Inflammatory macrophage treated with lipopolysaccharide for 1 hour (primary cell): ENCODE measurements at places on chromosomes 5 and 9.
A peak's percentile ranks its signal among the peaks of the same experiment; 100 is the strongest.

DNA sequence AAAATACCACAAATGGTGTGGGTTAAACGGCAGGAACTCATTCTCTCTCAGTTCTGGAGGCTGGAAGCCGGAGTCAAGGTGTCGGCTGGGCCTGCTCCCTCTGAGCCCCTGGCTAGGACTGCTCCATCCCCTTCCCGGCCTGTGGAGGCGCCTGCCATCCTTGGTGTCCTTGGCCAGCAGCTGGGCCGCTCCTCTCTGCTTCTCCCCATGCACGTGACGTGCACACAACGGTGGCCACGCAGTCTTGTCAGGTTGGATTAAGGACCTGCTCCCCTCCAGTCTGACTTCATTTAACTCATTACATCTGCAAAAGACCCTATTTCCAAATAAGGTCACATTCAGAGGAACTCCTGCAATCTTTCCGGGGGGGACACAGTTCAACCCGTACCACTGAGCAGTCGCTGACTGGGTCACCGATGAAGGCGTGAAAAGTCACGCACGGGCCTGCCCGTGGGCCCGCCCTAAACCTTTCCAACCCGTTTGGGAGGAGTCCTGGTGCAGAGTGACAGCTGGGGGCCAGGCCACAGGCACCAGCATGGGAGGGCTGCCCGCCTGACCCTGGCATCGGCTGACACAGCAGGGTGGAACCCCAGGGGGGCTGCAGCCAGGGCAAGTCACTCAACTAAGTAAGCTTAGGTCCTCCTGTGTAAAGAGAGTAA, 135.2 kb downstream of the COL23A1 start:
- DNase-seq = no peak

- no peak for DNase-seq
Observed at GRCh38 chr5:32869216-32869615, 158.1 kb downstream of the NPR3 start.

DNA sequence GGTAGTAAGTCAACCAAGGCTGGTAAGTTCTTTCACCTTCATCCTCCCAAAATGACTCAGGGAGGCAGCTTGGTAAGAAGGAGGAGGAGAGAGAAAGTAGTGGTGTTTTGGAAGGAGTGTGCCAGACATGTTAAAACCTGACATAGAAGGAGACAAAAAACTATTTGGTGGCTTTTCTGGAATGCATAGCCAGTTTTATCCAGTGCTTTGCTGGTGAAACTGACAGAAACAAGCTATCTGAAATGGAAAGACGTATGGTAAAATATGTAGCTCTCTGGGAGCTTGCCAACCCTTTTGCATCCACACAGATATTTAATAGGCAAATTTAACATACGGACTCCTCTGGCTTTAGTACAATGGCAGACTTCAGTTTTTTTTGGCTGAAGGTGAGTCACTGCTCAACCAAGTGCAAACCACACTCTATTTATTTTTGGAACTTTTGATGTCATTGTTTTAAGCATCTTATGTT, 45.4 kb downstream of the RAB14 start:
- DNase-seq = no peak

- no peak for DNase-seq
Observed at GRCh38 chr5:28603869-28604268, 1565.5 kb upstream of the CDH9 start.

- DNase-seq = no peak
Observed at GRCh38 chr5:138330813-138331448, 673 bp downstream of the CDC25C start.

GRCh38 chr5:2204366-2205184, 321.9 kb upstream of the IRX4 start:
- DNase-seq = no peak

DNA sequence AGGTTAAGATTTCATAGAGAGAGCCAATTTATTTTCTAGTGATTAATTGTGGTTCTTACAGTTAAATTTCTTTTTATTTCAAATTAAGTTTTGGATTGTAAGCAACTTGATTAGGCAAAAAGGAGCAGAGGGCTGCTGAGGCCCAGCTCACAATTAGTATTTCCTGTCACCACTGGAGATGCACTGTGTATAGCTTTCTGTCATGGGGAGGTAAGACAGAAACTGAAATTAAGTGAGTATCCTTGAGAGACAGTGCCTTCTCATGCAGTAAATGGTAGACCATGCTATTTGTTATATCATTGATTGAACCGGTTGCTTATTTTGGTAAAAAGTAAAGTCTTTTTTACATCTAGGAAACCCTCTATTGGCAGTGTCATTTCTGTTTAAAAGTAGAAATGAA, 190.7 kb downstream of the CCDC171 start:
- DNase-seq = no peak

GRCh38 chr5:127746756-127747155, 43.6 kb downstream of the CCDC192 start:
- no peak for DNase-seq

GRCh38 chr5:174724484-174725260, at the start of gene MSX2:
MSX2 (plus strand) TSS chr5:174724582; CDS start chr5:174724660, 78 bp downstream.
- peak; percentile 9 for DNase-seq

GRCh38 chr9:76366275-76366674, 28.0 kb downstream of the RFK start:
- DNase-seq = no peak

GRCh38 chr9:76751001-76751400, 13.2 kb upstream of the PCA3 start:
- no peak for DNase-seq

DNA sequence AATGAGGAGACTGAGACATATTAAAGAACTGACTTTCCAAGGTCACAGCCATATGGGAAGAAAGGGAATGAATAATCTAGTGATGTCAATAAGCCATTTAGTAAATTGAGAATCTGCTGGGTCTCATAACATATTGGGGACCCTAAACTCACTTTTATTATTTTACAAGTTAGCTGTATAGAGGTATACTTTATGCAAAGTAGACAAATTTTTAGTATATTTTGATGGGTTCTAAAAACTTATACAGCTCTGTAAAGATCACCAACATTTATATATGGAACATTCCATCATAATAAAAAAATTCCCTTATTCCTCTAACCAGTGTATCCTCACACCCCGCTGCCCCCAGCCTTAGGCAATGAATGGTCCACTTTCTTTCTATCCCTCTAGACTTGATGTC, 35.7 kb upstream of the ZNF510 start:
- DNase-seq = no peak

GRCh38 chr9:29730163-29730562, 2156.9 kb upstream of the C9orf72 start:
- no peak for DNase-seq

- DNase-seq = no peak
Observed at GRCh38 chr5:64273276-64273675, 107.6 kb downstream of the RNF180 start.

DNA sequence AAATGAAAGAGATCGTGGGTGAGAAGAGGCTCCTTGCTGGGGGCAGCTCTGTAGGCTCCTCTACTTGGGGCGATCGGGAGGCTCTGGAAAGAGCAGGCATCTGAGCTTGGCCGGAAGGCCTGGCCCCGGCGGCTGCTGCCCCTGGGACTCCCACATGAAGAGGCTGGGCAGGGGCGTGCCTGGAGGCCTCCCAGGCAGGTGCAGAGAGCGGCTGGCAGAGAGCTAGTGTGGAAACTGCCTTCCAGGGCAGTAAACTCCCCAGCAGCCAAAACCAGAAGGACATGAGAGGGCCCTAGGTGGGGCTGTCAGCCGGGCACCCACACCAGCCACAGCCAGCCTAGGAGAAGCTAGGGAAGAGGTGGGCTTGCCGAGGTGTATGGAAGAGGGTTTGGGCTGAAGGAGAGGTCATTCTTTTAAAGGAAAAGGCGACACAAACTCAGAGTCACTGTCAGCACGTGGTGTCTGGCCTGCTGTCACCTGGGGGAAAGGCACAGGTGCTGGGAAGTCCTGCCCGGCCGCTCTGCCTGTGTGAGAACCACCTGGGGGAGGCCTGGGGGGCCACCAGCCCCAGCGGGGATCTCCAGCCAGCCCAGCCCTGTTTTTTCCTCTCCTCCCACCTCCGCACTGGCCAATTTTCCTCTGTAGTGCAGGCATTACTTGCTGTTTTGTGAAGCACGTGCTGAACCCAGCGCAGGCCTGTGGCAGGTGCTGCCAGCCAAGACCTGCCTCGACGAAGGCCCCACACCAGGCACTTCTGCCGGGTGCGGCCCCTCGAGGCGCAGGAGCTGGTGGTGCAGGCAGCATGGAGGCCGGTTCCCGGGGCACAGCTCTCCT, 44.8 kb upstream of the EGFL7 start:
- DNase-seq = no peak

DNA sequence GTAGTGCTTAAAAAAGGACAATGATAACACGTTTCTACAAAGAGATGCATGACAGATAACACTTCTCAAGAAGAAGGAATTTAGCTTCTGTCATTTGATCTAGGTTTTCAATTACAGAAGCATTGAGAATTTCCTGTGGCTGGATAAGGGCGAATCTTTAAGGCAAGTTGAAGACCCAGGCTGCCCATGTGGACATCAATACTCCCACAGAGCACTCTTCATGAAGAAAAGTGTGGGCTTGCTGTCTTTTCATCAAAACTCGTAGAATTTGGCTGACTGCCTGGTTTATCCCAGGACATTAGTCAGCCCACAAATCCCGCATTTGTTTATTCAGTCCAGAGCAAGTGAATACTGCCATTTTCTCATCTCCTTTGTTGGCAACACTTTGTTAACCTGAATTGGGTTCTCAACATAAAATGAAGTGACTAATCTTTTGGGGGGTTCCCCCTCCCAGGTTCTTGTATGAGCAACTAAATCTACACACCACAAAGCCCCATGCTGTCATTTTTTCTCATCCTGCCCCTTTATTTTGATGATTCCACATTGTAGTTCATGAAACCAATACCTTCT, 43.4 kb upstream of the CDKN2B start:
- DNase-seq = peak; percentile 23

GRCh38 chr5:72661405-72661804, 154.2 kb upstream of the ZNF366 start:
- peak; percentile 56 for DNase-seq

DNA sequence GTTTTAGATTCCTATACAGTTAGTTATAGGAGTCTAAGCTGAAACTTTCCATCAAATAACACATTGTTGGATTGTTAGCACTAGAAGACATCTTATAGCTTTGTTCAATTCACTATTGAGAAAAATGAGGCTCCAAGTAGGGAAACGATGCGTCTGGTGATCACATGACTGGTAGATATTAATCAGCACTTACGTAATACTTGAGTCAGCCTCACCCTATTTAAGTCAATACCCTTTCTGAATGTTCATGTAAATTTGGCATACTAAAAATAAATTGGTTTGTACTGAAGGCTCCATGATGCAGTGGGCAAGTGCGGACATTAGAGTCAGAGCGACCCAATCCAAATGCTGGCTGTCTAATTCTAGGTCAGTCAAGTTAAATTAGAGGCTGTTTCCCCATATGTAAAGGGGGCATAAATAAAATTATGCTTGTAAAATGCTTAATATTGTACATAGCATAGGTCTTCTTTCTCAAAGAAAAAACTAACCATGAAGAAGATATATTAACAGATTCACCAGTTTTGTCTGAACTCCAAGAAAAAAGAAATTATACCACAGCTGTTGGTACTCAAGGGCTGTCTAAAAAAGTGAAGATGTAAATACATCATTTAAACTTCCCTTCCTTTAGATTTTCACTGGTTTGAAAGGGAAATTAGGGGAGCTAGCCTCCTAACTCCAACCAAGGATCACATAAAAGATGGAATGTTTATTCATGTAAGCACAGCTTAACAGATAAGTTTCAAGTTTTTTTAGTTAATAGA, 406.6 kb upstream of the TLE4 start:
- peak; percentile 19 for DNase-seq

GRCh38 chr5:35134278-35135030, 86.7 kb upstream of the AGXT2 start:
- no peak for DNase-seq

GRCh38 chr5:109805472-109805871, 115.7 kb downstream of the MAN2A1 start:
- no peak for DNase-seq

DNA sequence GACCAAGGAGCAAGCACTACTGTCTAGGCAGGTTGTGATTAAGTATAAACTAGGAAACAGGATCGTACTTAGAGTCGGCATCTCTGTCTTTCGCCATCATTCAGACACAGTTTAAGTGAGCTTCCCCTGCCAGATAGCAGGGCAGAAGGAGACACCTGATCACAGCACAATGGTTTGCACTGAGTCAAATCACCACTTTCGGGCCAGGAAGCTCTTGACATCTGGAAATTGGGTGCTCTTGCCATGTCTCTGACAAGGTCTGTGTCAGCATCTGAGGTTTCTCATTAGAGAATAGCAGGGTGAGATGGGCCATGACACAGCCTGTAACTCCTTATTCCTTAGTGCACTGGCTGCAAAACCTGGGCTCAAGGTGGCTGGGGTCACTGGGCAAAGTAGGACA, 8.3 kb downstream of the ADRB2 start:
- no peak for DNase-seq

- no peak for DNase-seq
Observed at GRCh38 chr5:96214442-96215197, 218.4 kb downstream of the PCSK1 start.

DNA sequence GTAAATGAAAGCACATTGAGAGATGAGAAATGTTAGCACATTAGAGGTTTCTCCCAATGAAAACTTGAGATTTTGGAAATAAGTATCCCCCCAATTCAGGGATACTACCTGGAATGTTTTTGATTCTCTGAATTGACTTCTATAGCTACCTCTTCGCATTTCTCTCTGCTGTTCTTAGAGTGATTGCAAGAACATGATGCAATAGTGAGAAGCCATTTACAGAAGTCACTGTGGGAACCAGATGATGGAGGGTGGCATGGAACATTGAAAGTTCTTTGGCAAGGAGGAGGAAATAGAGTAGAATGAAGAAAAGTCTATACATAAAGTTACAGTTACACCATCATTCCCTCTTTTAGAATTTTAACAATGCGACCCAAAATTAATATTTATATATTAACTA, 9.2 kb downstream of the NPR3 start:
- DNase-seq = peak; percentile 5

- no peak for DNase-seq
Observed at GRCh38 chr5:42454216-42454995, 31.2 kb downstream of the GHR start.

GRCh38 chr5:169832845-169833244, 147.4 kb downstream of the INSYN2B start:
- DNase-seq = no peak

- DNase-seq = no peak
Observed at GRCh38 chr5:134111741-134112647, 2.5 kb upstream of the TCF7 start.

DNA sequence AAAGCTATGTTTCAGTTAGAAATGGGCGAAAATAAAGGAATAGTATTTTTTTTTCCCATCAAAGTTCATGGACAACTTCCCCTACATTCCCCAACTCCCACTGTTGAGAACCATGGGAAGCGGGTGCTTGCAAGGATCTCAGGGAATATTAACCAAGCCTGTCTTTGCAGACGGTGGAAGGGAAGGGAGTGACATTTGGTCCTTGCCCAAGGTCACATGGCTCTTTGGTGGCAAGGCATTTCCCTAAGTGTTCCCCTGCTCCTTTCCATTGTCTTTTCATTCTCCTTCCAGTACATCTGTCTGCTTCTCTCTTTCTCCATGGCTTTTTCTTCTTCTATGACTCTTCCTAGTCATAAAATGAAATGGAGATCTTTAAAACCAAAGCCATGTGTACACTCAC, 19.0 kb downstream of the C9orf57 start:
- no peak for DNase-seq
